ENCODE measurements at places on chromosomes 2 and 18. TPM values are rescaled to one million over a fixed set of nuclear protein-coding genes. Genes with fewer than 3 reads are reported as not detected.

CYP20A1 gene
- total RNA-seq: 8.7 TPM

UGT1A10 gene
- total RNA-seq: not detected

CPLX4 gene
- total RNA-seq: not detected

MYOM1 gene
- 0.05 TPM for total RNA-seq

GAREM1 gene
- 3.3 TPM for total RNA-seq

KLHL30 gene
- total RNA-seq: 0.24 TPM

WNT6 gene
- total RNA-seq: 0.13 TPM

CPS1 gene
- total RNA-seq: 9.2 TPM

UGT1A6 gene
- total RNA-seq: 1.9 TPM

DUSP11 gene
- 42.2 TPM for total RNA-seq

NTSR2 gene
- total RNA-seq: not detected

DIS3L2 gene
- total RNA-seq: 13.9 TPM

TMEM131 gene
- total RNA-seq: 14.9 TPM

PHOSPHO2 gene
- total RNA-seq: 3.2 TPM

UBE2F gene
- 54.0 TPM for total RNA-seq

GCG gene
- not detected for total RNA-seq

SOX11 gene
- total RNA-seq: not detected

UGT1A1 gene
- 0.65 TPM for total RNA-seq

SLC4A3 gene
- 3.8 TPM for total RNA-seq

LIMS4 gene
- 0.29 TPM for total RNA-seq

CTLA4 gene
- total RNA-seq: not detected

XDH gene
- total RNA-seq: 1.2 TPM

ITGAV gene
- 76.1 TPM for total RNA-seq

CRYGA gene
- total RNA-seq: not detected

AMER3 gene
- total RNA-seq: not detected

CXCR1 gene
- total RNA-seq: not detected

SLC11A1 gene
- total RNA-seq: 0.15 TPM

RAB6C gene
- not detected for total RNA-seq

CDH7 gene
- total RNA-seq: 0.02 TPM

CDC42EP3 gene
- 34.0 TPM for total RNA-seq

CIDEA gene
- total RNA-seq: not detected

INPP1 gene
- 24.1 TPM for total RNA-seq

SCN3A gene
- not detected for total RNA-seq

IL36A gene
- total RNA-seq: not detected

SERPINB13 gene
- total RNA-seq: not detected

TMEM169 gene
- 0.18 TPM for total RNA-seq

NPHP1 gene
- 8.8 TPM for total RNA-seq

EML6 gene
- 1.0 TPM for total RNA-seq
